ENCODE measurements at places on chromosomes 7 and 10.

GRCh38 chr10:122525788-122526187 lies 34.8 kb upstream of the DMBT1 start:
- no peak for DNase-seq

- peak; percentile 65 for DNase-seq
These were observed 744 bp downstream of the PPRC1 start for GRCh38 chr10:102133373-102134195.

DNA sequence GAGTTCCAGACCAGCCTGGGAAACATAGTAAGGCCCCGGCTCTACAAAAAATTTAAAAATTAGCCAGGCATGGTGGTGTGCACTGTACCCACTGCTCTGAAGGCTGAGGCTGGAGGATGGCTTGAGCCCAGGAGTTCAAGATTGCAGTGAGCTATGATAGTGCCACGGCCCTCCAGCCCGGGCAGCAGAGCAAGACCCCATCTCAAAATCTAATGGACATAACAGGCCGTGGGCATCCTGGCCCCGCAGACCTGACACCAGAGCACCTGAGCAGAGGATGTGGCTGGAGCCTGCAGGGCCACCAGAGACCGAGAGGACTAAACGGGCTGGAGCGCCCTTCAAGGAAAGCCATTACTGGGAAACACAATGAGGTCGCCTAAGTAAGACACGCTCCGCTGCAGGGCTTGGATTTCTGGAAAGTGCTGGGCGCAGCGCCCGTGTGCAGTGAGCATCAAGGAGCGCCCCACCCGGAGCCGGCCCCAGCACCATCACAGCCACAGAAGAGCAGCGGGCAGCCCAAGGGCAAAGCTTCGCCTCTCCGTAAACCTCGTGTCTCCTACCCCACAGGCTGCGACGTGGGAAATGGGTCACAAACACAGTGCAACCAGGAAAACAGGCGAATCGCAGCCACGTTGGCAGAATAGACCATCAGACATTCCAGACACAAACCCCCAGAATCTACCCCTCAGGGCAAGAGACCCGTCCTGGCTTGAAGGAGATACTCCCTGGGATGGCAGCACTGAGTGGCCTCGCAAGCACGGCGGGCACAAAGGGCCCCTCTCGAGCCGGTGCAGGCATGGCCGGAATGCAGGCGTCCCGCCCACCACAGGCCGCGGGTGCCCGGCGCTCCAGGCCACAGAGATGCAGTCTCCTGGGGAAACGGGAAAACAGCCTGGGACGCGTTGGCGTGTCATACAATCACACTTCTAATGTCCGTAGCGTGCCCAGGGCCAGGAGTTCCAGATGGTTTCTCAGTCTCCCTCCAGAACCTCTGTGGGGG lies 4.9 kb downstream of the RADIL start:
- no peak for DNase-seq

- DNase-seq, result no peak
These were observed 20.4 kb downstream of the GRID2IP start for GRCh38 chr7:6530626-6531491.

- DNase-seq, result no peak
These were observed 332.7 kb upstream of the MAGI2 start for GRCh38 chr7:79786187-79786586.

GRCh38 chr7:36563706-36564327 lies 160.5 kb downstream of the AOAH start:
- DNase-seq, result no peak

GRCh38 chr7:116762971-116763370 lies 91.0 kb downstream of the MET start:
- no peak for DNase-seq

DNA sequence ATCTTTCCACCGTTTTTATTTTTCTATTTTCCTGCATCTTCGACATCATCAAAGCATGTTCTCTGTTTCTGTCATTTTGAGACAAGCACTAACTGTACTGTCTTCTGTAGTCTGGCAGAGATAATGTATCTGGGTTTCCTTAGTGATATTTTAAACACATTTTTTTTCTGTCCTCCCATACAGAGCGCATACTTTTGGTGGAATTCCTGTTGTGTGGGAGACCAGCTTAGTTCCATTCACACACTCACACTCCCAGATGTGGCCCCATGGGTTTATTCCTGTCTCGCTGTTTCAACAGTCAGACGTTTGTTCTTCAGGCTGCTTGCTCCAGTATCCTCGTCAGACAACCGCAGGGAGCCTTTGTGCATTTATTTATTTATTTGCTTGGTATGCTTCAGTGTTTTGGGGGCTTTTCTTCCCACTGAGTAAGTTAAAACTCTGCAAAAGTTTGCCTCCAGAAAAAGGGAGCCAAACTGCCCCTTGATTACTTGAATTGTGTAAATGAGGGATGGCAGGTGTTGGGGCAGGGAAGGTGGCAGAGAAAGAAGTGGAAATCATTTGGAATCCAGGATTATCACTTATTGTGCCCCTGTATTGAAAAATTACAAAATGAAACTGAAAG lies 456.8 kb upstream of the KLF6 start:
- DNase-seq, result peak; percentile 20

DNA sequence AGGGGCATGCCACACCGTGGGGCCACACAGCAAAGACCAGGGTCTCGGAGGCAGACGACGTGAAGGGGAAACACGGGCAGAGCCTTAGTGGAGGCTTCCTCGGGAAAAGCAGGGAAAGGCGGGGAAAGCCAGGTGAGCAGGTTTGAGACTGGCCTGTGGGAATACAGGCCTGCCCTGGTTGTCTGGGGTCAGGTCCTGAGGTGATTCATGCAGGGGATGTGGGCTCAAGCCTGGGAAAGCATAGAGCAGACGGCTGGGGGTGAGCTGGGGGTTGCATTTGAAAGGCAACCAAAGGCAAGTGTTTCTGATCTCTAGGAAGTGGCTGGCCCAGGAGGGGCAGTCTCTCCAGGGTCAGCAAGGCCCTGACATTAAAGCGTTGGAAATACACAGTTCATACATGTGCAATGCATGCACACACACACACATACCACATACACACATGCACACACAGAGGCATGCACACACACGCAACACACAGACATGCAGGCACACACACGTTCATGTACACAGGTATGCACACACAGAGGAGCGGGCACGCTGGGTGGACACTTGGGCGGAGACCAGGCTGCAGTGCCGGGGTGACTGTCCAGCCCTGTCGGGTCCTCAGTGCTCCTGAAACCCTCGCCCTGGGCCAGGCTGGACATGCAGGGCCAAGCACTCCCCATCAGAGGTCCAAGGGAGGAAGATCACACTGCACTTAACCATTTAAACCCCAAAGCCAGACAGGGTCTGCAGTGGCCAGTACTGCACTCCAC lies 51.8 kb downstream of the DPYSL4 start:
- no peak for DNase-seq

GRCh38 chr10:124181656-124182055 lies 88.3 kb upstream of the CHST15 start:
- DNase-seq, result no peak

GRCh38 chr10:11249808-11250195 lies 232.1 kb downstream of the CELF2 start:
- no peak for DNase-seq

DNA sequence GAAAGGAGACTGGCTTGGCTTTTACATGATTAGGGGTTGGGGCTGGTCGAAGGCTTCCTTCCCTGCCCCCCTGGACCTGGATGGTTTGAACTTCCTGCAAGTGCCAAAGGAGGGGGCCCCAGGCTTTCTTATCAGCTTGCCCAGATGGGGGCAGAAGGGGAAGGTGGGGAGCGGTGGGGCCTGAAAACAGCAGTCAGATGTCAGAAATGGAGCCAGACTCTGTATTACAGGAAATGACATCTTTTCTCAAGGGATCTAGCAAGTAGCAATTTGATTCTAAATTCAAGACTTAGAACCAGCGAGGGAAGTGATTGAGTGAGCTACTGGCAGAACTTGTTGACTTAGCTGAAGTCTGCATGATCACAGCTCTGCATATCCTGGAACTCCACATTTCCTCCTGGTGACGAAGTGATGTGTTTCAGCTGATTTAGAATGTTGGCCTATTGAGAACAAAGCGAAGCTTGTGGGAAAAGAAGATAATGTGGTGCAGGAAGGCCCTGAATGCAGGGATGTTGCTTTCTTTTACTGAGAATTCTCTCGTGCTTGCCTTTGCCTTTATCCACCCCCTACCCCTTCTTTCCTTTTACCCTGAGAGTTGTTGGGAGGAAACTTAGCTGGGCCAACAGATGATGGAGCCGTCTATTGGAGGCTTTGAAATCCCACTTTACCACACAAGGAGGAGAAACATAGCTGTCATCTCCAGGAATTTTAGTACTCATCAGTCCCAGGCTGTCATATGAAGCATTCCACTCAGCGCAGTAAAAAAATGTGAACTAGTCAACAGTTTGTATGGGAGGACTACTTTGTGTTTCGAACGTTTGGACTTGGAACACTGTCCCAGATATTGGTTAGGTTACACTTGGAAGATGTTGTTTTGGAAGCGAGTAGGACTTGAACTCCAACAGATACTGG lies 43.2 kb downstream of the CCNY start:
- DNase-seq, result peak; percentile 48

DNA sequence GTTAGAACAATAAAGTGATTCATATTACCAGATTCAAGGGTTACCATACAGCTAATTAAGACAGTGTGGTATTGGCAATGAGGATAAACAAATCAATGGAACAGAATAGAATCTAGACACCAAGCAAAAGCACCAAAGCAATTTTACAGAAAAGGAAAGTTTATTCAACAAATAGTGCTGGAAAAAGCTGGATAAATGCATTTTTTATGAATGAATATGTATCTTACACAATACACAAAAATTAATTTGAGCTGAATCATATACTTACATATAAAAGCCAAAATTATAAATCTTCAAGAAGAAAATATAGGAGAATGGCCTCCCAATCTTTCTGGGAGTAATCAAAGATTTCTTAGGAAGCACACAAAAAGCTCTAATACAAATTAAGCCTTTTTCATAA lies 220.4 kb upstream of the PTN start:
- no peak for DNase-seq

GRCh38 chr7:26664735-26665416 lies 199.5 kb downstream of the SKAP2 start:
- DNase-seq, result no peak

GRCh38 chr10:58691528-58691927 lies 178.9 kb downstream of the BICC1 start:
- DNase-seq, result no peak

DNA sequence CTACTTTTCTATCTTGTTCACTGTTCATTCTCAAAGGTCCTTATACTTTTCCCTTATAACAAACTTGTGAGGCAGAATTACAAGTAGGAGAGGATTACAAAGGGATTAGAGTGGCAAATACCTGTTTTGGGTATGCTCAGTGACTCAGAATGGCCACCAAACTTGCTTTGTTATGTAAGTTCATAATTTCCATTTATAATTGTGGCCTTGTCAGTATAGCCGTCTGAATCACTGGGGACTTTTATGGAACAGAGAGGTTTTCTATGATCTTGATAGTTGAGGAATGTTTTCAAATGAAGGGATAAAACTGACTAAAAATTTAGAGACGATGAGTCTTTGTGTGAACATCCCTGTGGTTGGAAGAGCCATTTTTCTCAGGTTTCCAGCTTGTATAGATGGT lies 116.2 kb downstream of the SND1 start:
- no peak for DNase-seq

GRCh38 chr7:12139416-12139815 lies 71.7 kb upstream of the TMEM106B start:
- no peak for DNase-seq

- no peak for DNase-seq
These were observed 6.3 kb downstream of the ZNF503 start for GRCh38 chr10:75395066-75395931.

DNA sequence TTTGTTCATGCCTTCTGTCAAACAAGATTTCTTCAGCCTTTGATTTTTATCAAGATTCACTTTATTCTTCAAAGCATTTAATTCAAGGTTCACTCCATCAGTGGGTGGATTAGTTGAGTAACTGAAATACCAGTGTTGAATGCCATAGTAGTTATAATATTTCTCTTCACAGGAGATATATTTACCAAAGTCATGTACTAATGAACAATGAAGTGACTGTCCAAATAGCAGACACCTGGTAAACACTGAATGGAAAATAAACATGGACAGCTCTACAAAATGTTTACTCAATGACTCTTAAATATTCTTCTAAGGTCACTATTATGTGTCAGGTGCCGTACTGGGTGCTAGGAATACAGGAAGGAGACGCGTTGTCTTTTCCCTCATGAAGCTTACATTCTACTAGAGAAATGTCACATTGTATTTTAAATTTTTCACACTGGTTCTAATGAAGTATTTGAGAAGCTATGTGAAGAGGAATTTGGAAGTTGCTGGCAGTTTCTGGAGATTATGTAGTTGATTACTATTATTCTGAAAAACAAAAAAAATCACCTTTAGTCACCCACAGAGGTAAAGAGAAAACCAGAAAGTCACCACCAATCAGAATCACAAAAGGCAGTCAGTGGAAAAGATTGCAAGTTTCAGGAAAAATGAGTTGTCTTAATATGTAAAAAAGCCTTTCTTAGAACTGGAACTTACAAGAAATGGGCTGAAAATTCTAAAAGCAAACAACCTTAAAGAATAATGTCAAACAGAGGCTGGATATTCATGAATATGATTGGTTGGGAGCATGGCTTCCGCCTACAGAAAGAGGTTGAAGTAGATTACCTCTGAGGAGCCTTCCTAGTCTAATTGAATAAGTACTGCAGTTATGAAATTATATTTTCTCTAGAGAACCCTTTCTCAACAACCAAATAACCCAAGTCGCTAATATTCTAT lies 84.5 kb downstream of the RTKN2 start:
- DNase-seq, result no peak

DNA sequence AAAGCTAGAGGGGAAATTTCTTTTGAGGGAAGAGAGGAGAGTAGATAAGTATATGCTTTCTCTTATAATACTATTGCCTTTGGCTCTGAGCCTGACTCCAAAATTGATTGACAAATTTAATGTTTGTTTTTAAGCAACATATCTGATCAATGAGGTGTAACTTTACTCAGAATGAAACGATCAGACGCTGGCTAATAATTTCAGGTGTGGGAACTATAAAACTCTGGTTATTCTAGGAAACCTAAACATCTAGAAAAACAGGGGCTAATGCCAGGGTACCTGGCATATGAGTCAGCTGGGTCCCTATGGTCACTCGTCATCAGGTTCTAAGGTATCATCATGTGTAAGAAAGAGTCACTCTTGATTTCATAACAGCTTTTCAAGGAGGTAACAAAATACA lies 139.7 kb downstream of the ATE1 start:
- no peak for DNase-seq

DNA sequence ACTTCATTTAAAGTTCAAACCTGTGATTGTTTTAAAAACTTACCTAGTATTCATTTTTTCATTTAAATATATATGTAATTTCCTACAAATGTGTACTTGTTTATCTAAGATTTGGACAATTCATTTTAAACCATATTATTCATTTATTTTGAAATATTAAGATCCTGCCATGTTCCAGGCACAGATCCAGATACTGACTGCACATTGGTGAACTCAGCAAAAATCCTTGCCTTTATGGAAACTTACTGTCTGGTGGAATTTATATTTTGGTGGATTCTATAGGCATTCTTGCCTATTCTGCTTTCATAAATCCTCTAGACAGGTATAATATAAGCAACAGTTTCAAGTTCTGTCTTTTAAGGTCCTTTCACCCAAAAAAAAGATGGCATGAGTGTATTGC lies 48.3 kb upstream of the RPA3 start:
- no peak for DNase-seq

- no peak for DNase-seq
These were observed 53.6 kb downstream of the PARD3 start for GRCh38 chr10:34761453-34761852.
